ENCODE measurements at places on chromosomes 7 and 10.

DNA sequence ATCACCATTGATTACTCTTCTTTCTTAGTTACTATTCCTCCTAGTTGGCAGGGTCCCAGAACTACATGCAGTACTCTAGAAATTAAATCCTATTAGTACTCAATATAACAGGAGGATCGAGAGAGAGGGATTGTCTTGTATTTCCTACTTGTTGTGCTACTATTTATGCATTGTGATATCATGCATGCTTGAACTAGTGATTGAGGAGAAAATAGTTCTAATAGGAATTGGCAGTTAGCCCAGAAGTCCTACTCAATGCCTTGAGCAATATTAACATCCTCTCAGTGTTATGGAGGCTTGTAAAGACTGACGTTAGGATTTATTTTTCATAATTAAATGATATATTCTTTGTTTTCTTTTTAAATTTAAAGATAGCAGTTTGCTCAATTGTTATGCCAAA lies 67.4 kb downstream of the FOXP2 start:
- no peak for DNase-seq

GRCh38 chr10:28293236-28294168 lies 9.4 kb downstream of the MPP7 start:
- no peak for DNase-seq

DNA sequence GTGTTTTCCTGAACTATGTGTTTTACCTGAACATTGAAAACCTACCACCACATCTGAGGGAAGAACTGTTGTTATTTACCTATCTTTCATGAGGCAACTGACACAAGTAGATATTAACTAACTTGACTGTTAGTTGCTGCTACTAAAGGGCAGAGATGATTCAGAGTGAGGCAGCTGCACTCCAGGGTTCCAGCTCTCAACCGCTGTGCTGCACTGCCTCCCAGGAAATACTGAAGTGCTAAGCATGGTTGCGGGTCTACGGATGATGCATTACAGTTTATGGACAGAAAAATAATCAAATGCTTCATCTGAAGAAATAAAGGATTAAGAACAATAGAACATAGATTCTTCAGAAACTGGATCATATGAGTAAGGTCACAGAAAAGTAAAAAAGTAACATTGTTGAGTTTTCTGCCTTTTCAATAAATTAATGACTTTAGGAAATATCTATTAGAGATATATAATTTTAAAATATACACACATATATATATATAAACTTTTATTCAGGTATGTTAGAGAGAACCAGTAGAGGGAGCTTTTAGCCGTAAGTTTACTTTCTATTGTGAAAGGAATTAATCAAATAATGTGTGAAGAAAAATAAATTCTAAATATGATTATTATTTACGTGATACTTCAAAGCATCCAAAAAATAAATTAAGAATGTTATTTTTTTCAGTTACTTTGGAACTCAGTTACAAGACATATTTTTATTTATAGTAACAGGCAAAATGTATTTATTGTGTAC lies 620.0 kb downstream of the CNTNAP2 start:
- no peak for DNase-seq

GRCh38 chr10:110360857-110361474 lies 56.2 kb upstream of the SMNDC1 start:
- no peak for DNase-seq

DNA sequence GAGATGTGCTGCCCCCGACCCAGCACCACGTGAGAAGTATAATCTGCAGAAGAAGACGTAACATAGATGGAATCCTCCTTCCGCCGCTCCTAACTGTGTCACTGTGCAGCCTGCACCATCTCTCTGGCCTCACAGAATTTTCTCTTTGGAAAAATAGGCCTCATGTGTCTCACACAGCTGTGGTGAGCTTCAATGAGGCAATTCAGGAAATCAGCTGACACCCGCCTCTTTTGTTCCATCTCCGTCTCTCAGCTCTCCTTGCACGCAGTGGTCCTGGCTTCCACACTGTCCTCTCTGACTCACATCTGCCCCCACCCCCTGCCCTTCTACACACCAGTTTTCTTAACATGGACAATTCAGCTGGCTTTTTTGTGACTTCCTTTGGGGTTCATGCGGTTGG lies 7.2 kb downstream of the C10orf90 start:
- DNase-seq: no peak

DNA sequence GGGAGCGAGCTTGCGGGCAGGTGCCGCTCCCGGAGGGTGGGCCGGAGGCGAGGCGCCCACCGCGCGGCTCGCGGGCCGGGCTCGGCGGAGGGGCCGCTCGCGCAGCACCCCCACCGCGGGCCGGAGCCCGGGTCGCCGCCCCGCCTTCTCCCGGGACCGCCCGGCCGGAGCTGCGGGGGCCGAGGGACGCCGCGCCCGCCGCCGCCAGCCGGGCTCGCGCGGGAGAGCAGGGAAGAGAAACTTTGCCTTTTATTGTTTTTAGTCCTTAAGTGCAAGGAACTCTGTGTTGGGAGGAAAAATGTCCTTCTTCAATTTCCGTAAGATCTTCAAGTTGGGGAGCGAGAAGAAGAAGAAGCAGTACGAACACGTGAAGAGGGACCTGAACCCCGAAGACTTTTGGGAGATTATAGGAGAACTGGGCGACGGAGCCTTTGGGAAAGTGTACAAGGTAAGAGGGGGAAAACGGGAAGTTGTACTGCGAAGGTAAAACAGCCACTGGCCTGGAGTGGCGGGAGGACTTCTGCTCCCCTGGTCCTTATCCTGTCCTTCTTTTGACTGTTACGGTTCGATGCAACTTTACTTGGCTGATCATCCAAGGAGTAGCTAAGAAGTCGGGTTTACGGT lies 620 bp downstream of the SLK start:
- no peak for DNase-seq

- no peak for DNase-seq
Observed at GRCh38 chr10:115974351-115974750, 298.7 kb downstream of the GFRA1 start.

DNA sequence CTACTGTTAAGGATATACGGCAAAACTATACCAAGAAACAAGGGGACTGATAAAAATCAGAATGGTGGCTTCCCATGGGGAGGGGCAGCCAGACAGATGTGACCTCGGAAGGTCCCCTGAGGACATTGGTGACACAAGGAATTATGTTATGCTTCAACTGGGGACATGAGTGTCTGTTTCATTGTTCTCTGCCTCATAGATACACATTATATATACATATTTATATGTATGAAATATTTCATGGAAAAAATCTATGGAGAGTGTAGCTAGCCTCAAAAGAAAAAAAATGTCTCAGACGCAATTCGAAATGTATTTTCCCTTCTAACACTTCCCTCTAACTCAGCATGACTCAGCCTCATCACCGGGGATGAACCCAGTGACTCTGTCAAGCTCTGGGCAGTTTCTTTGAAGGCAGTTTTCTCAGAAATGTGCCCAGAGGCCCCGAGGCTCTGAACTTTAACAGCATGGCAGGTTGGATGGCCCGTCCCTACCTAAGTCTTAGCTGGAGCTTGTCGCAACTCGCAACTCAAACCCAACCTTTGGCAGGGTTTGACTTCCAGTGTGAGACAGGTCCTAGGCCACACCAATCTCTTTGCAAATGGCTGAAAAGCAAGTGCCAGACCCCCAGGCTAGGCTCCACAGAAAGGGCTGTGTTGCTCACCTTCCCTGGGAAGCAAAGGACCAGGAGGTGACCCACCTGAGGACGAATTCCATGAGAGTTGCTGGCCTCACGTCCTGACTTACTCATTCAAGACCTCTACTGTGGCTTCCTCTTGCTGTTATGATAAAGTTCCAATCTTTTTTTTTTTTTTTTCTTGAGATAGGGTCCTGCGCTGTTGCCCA lies 86.9 kb downstream of the CARD11 start:
- DNase-seq: no peak

GRCh38 chr10:120644556-120645410 lies 187.8 kb downstream of the PLPP4 start:
- DNase-seq: no peak

DNA sequence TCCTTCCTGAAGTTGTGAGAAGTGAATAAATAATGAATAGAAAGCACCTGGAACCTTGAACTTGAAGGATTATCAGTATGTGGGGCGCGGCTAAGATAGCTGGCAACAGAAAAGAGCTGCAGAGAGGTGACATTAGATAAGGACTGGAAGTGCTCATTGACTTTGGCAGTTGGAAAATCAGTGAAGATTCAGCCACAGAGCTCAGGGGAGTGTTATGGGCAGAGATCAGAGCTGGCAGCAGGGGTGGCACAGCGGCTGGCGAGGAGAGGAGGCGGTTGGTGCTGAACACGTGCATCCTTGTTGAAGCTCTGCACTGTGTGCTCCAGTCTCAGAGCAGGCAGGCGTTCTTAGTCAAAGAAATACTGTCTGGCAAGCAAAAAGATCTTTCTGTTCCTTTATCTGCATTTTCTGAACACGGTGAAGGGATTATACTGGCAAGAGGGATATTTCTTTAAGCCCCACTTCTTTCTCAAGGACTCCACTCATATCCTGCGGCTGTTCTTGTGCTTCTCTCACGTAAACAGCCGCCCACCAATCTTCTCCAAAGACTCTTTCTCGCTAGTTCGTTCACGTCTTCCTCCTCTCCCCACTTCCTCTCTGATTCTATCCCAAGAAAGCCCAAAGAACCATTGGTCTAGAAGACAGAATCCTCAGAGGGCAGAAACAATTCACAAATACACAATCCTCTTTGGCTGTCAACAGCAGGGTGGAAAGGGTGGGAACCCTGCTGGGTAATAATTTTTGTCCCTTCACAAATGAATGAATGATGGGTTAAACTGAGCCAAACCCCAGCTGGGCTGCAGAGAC lies 38.6 kb upstream of the ADD3 start:
- no peak for DNase-seq

DNA sequence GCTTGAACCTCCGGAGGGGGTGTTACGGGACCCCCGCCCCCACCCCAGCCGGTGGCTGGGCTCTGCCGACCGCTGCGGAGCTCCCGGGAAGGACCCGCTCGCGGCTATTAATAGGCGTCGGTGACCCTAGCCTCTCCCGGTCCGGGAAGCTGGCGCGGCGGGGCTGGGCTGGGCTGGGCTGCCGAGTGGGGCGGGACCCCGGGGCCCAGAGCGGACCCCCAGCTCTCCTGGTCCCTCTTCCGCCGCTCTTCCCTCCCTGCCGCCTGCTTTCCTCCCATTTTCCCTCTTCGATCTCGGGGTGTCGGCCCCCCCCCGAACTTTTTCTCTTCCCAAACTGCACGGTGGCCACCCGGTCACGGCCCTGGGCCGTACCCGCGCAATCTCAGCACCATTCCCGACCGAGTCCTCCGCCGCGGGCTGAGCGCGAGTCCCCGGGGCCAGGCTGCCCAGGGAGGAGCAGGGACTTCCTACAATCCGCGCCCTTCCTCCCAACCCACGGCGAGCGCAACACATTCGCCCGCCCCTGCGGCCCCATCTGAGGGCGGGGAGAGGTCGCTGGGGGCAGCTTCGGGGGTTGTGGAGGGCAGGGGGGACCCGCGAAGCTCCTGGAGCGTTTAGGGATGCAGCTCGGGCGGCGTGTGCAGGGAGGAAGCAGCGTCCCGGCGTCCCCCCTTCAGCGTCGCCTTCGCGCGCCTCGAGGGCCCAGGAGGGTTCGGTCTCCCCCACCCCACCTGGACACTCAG lies 3.1 kb upstream of the ELFN1 start:
- no peak for DNase-seq

DNA sequence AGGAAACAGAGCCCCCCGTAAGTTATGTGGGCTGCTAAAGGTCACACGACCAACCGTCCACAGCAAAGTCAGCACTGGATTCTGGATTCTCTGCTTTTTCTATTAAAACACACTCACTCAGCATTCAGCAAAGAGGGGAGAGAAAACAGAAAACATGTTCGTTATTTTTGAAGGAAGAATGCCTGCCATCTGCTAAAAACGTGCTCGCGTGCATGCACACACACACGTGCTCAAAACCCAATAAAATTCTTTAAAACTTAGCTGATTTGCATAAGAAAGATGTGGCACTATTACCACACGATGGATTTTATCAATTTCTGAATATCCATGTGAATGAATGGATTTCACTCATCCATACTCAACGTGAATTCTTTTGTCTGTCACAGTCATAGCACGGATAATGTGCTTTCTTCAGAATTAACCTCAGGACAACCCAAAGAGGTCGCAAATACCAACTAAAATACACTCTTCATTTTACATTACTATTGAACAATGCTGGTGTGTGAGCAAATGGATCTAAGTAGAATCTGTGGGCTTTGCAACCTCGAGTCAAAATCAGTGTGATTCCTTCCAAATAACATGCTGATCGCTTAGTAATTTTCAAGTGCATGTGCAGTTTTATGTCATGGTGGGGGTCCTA lies 40.8 kb downstream of the NRP1 start:
- no peak for DNase-seq

DNA sequence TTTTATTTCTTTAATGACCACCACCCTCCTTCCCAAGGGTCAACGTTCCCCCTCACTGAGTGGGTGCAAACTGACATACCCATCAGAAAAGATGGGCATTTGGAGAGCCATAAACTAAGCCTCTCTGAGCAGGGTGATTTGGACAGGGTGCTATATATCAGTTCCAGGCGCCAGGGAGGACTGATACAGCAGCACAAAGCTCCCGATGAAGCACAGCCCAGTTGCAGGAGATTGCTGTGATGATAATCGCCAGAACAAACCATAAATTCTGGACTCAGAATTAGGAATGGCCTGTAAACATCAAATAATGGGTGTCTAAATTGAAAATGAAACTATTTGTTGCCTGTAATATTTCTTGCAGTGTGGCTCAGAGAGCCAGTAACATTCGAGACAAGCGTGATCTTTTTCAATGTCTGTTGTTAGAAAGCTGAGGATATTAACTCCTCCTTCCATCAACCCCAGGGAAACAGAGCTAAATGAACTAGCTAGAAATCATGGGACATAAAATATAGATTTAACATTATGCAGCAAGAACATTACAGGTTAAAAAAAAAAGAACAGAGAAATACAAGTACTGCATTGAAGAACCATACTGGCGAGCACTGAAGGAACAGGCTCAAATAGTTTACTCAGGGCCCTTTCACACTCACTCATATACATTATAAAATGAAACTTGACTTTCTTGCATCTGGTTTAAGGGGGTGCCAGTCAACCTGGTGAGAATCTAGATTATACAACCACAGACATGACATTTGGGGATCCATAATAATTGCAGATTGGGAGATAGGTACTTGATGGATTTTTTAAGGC lies 137.5 kb upstream of the LRRTM3 start:
- DNase-seq: no peak

- no peak for DNase-seq
Observed at GRCh38 chr7:84076219-84076618, 118.4 kb downstream of the SEMA3A start.

GRCh38 chr7:36336390-36336789 lies 53.3 kb upstream of the ANLN start:
- DNase-seq: no peak

GRCh38 chr10:125064681-125065492 lies 95.5 kb downstream of the CTBP2 start:
- no peak for DNase-seq

DNA sequence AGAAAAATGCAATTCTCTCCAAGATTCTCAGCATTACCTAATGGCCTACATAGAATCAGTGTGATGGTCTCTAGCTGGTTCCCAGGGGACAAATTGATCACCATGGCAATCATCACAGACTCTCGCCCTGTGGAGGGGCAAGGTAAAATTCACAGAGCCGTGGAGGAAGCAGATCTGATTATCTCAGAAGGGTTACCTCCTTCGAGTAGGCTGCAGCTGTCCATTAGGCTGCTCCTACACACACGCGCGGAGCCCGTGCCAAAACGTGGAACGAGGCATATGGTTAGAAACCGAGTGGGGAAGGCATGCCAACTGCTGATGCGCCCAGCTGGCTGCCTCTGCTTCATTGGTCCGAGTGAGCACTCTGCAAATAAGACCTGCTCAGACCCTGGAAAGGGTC lies 52.8 kb upstream of the PTER start:
- DNase-seq: no peak

Measured in stimulated activated CD4-positive, alpha-beta T cell treated with anti-CD3 and anti-CD28 coated beads, Interleukin-15, amount 100 ng/mL, for 1 hour (primary cell).